ENCODE measurements at places on chromosomes 16 and 17.

- DNase-seq: no peak
Measured at GRCh38 chr16:11674818-11675560, 6.7 kb downstream of the SNN start.

- DNase-seq: no peak
Measured at GRCh38 chr16:77404775-77405174, 30.1 kb downstream of the ADAMTS18 start.

DNA sequence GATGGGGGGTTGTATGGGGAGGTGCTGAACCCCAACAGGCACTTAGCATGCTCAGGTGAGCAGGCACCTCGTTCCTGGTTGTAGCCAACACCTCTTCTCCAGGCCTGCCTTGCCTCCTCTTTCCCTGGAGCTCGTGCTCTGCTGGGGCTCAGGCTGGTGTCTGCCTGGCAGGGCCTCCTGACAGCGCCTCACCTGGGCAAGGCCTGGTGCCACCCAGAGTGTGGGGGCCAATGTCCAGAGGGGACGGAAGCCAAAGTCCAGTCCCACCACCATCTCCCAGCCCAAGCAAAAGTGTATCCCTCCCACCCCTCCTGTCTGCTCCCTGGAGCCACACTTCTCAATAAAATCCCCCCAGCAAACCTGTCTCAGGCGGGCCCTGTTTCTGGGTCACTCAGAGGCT, 304.2 kb upstream of the TNRC6C start:
- DNase-seq: no peak

DNA sequence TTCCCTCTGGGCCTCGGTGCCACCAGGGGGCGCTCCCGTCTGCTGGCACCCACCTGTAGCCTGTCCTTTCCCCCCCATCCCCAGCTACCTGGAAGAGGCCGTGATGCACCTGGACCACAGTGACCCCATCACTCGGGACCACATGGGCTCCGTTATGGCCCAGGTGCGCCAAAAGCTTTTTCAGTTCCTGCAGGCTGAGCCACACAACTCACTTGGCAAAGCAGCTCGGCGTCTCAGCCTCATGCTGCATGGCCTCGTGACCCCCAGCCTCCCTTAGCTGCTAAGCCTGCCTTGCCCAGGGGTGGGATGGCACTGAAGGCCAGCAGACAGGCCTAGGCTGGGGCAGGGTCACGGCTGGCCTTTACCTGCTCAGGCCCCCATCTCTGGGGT, 818 bp upstream of the NRN1L start:
- DNase-seq: peak; percentile 86

DNA sequence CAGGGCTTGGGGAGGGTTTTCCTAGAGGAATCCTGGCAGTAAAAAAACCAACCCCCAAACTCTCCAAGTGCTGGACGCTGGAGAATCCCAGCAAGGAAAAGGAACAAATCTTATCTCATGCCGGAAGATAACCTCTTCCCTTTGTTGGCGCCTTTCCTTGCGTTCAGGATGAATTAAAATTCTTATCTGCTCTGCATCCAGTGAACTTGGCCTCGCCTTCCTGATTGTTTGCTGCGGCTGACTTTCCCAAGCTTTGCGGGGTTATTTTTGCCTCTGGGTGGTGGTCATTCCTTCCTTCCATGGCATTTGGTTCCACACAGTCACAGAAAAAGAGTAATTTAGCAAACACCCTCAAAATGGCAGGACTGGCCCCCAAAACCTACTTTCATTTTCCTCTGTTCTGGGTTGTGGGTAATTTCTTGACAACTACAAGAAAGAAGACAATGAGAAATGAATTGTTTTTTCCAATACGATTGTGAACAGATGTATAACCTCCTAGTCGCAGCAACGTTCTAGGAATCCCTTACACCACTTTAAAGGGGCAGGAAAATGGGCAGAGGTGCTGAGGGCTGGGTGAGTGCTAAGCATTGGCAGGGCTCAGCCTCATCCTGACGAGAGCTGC, 77.8 kb downstream of the MRC2 start:
- DNase-seq: no peak

DNA sequence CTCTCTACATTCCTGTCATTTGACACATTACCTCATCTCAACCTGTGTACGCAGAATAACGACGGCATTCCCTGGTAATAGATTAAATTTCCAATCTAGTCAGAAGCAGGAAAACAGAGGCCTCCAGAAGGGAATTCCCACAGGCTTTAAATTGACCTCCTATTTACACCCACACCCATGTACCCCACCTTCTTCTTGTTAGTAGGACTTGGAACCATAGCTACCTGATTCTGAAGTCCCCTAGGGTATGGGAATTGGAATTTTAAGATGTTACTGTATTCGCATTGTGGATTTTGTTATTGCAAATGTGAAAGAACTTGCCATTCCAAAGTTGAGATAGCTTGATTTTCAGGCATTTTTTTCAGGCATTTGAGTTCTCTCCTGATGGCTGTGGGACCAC, 377.5 kb upstream of the DYNLRB2 start:
- DNase-seq: no peak

DNA sequence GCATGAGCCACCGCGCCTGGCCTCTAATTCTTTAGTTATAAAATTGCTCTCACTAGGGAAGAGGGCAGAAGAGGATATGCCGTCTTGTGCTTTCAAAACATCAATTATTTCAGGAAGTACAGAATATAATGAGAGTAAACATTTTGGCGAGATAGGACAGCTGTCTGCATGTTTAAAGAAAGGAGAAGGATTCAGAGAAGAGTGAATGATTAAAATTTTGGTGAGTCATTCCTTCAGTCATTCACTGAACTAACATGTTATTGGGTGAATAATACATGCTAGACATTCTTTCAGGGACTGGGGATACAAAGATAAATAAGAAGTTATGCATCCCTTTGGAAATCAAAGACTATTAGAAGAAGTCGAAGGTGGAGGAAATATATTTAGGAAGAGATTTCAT, 590.3 kb upstream of the GOT2 start:
- no peak for DNase-seq

- peak; percentile 82 for DNase-seq
Measured at GRCh38 chr17:2707721-2708584, 3.6 kb downstream of the CLUH start.
